LNCaP clone FGC (cell line): ENCODE measurements at places on chromosomes 7 and 10.

DNA sequence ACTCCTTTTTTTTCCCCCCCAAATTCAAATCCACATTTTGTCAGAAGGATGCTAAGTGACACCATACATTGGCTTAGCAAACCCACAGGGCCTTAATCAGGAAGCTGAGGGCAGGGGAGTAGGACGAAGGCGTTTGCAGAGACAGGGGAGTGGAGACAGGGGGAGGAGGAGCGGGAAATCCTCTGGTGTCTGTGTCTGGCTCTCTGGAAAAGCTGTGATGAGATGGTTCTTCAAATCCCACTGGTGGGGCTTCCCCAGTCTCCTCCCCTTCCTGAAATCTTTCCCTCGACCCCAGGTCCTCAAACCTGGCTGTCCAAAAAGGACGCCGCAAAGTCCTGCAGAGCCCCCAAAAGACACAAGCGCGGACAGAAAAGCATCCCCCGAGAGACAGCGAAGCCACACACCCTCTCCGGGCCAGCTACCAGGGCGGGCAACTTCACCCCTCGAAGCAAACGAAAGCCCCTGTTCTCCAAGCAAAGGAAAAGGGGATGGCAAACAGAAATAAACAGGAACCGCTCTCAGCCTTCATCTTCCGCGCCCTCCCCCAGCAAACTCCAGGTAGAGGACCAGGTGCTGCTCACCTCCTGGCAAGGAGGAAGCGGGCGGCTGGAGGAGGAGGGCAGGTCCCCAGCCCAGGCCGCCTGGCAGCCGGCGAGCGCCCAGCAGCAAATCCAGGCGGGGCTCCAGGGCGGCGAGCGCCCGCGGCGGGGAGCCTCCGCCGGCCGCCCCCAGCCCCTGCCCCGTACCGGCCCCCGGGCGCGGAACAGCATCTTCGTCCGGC is 520 bp downstream of the ELAPOR2 start:
- DNase-seq: no peak

DNA sequence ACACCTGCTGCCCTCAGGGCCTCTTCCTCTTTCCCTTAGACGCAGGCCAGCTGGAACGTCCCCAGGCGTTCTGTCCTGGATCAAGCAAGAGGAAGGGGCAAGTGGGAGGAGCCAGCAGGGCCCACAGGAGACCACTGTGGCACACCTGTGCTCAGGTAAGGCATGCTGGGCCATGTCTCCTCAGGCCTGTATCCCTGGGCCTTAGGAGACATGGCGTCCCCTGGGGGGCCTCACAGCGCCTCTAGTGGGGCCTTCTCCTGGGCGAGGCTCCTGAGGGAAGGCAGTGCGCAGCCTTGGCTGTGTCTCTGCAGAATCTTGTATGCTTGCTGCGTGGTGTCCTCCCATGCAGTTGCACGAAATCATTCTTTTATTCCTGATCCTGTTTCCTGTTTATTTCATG is 31.3 kb downstream of the ZNF783 start:
- DNase-seq: no peak

DNA sequence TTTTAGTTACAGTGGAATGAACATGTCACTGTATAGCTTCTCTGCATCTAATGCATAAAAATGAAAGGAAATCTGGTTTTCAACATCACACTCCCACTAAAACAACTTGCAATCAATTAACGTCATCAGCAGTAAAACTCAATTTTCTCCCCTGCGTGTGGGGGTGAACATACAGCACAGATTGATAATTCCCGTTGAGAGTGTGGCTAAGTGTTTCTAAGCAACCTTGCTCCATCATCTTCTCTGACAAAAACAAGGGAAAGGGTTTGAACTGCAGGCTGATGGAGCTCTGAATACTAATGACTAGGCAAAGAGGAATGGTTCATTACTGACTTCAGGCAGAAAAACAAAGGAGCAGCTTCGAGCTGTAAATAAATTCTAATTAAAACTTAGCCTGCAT is 238.3 kb downstream of the PARD3 start:
- DNase-seq: no peak

GRCh38 chr10:71319042-71319799 is at the start of gene SLC29A3:
SLC29A3 (plus strand) TSS chr10:71319259; CDS start chr10:71319310, 51 bp downstream.
- peak; percentile 53 for DNase-seq

GRCh38 chr7:85030893-85031292 is 156.0 kb downstream of the SEMA3D start:
- DNase-seq: no peak

GRCh38 chr7:82364671-82365070 is 78.9 kb downstream of the CACNA2D1 start:
- no peak for DNase-seq

GRCh38 chr7:95479992-95480624 is 5.6 kb upstream of the ASB4 start:
- DNase-seq: no peak

DNA sequence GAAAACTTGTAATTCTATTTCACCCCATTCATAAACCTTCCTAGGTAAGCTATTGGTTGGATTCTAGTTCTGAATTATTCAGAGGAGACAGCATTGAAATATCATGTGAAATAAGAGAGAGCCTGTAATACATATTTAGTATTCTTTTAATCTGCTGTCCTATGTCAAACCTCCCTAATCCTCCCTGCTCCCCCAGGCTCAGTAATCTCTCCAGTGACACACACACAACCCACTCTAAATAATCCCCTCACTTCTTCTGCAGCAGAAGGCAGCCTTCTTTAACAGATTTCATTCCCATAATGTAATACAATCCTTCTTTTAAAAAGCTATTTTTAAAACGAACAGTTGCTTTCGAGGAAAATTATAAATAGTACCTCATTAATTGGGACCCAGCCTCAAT is 639.7 kb upstream of the AUTS2 start:
- DNase-seq: no peak

DNA sequence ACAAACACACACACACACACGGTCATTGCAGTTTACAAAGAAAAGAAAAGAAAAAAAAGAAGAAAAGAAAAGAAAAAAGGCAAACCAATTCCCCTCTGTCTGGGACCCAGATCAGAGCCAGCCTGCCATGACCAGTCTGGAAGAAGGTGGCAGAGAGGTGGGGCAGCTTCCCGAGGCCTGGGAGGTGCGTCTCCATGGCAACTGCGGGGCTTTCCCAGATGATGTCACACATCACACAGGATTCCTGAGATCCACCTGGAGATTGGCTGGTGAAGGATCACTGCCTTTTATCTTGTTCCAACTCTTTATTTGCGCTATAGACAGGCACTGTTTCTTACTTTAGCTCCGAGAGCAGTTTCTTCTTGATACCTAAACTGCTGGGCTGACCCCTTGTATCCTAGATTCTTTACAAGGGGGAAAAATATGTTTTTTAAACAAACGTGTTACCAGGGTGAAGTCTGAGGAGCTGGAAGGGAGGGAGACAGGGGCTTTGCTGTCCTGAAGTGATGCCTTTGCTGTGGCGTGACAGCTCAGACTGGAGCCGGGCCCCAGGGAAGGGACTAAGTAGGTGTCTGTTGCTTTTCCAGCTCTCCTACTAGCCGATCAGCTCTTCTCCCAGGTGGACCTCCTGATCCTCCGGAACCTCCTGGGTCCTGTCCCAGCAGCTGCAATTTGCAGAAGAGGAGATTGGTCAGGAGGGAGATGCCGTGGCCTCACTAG is 298.5 kb downstream of the KLF6 start:
- DNase-seq: peak; percentile 87

DNA sequence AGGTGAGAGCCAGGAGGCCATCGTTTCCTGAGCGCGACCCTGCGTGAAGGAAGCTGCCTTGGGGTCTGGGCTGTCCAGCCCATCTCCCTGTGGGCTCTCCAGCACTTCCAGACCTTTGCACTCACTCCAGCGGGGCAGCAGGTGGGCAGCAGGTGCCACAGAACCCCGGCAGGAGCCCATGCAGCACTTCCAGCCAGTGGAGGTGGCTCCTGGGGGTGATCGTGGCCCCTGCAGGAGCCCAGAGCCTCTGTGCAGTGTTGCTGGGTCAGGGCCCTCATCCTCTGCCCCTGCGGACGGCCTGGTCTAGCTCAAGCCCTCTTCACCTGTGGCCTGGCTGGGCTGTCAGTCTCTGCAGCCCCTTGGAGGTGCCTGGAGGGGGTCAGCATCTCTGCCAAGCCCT is 59.9 kb downstream of the PWWP2B start:
- no peak for DNase-seq

- DNase-seq: no peak
Observed at GRCh38 chr7:82359426-82359825, 84.2 kb downstream of the CACNA2D1 start.

GRCh38 chr7:13822678-13823077 is 166.8 kb downstream of the ETV1 start:
- DNase-seq: no peak
